CD4-positive, alpha-beta T cell treated with Interleukin-17A for 1 hour (primary cell): ENCODE measurements at places on chromosomes 12 and 14.

DNA sequence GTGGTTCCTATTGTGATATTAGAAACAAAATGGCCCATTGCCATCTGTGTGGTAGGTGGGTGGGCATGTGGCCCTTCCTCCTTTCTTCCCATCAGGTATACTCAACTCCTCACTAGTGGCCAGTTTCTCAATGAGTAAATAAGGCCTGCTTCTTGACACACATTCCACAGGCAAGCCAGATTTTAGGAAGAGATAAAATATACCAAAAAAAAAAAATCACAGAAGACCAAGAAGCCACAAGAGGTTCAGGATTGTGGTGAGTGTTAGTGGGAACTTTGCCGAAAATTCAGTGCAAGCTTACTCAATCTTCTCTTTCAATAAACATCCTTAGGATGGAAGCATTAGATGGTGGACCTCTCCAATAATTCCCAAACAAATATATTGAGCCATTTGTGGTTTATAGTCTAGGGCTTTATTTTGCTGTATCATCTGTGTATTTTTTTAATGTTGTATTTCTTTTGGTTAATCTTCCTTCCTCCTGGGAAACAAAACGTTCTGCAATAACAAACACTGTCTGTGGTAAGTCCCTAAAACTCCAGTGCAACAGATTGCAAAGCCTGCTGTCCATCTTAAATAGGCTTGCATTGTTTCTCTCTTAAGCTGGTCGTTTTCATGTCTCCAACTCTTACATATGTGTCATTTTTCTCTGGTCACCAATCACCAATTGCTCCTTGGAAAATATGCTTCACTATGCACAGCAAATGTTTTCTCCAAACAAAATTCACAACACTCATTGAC, 289.9 kb upstream of the KITLG start:
- DNase-seq: no peak

GRCh38 chr14:101957406-101958234, 6.8 kb upstream of the DYNC1H1 start:
- no peak for DNase-seq

DNA sequence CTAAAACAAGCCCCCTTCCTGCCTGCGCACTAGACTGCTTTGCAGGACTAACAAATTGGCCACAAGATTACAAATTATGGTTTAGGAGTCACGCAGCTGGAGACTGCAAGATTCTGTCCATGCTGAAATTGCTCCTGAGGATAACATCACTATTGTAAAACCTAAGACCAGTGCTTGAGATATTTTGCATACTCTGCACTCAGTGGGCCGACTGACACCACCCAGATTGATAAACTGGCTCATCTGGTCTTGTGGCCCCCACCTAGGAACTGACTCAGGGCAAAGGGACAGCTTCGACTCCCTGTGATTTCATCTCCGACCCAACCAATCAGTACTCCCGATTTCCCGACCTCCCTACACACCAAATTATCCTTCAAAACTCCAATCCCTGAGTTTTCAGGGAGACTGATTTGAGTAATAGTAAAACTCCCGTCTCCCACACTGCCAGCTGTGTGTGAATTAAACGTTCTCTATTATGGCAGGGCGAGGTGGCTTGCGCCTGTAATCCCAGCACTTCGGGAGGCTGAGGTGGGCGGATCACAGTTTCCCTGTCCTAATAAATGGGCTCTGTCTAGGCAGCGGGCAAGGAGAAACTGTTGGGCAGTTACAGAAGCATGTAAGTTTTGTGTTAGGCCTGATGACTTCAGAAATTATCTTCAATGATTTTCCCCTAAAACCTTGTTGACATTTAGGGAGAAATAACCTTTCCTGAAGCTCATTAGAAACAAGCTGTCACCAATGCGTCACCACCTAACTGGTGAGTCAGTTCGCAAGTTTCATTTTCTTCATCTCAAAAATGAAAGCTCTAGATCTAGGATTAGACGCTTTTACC, 5.3 kb upstream of the UBC start:
- DNase-seq: peak; percentile 78

GRCh38 chr12:123164710-123165261, 13.9 kb upstream of the PITPNM2 start:
- no peak for DNase-seq

DNA sequence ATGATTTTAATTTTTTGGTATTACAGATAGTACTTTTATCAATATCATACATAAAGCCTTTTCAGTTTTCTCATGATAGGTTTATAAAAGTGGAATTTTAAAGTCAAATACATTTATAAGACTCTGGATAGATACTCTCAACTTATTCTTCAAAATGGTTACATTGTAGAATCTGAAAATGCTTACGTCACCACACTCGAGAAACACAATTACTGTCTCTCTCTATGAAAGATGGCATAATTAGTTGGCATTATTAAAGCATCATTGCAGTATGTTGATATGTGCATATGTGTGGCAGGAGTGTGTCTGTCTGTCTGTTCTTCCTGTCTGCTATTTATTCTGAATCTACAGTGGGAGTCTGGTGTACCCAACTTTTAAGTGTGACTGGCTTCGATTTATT, 397.1 kb downstream of the SNAPC1 start:
- DNase-seq: no peak

DNA sequence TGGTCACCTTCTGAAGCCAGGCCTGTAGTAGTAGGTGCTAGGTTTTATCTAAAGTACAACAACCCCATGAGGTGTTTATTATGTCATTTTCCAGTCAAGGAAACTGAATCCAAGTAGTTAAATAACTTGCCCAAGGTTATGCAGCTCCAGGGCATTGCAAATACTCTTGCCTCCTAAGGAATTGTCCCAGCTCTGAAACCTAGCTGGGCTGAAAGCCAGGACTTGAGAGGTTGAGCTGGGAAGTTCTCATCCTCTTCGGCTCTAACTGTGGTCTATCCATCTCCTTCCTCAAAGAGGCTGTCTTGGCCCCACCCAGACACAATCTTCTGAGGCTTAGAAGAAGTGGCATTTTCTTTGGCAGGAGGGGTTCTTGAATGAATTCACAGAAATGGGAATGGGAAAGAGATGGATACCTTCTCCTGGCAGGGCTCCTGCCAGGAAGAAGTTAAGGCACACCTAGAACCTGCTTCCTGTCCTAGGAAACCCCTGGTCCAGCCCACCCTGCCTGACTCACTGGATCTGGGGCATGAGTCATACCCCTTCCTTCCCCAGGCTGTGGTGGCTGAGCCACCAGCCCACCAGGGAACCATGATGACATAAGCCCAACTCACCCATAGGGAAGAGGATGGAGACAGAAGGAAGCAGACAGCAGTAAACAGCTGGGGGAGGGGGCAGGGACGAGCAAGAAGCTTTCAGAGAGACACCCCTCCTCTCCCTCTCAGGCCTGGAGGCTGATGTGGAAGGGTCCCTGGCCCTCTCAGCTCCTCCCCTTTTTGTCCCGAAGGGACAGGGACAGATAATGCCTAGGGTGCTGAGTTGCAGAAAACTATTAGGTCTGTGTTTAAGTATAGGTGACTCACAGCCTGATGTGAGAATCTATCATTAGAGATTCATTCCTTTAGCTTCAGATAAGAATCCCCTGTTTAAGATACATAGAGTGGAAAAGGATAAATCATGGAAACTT, 2.1 kb upstream of the PLEK2 start:
- DNase-seq: no peak

- no peak for DNase-seq
Observed at GRCh38 chr14:69613312-69614073, 2.1 kb downstream of the SUSD6 start.

DNA sequence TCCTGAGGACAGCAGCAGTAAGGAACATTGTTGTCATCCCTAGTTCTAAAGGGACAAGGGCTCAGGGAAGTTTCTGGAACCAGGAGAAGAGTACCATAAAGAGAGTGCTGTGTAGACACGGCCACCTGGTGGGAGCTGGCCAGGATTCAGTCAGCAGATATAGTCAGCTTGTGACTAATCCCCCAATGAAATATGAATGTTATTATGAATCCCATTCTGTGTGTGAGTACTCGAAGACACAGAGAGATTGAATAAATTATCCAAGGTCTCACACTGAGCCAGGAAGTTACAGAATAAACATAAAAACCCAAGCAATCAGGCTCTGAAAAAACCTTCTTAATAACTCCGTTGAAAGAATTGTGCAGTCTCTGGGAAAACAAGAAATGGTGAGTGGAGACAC, 1359.5 kb downstream of the AACS start:
- no peak for DNase-seq

DNA sequence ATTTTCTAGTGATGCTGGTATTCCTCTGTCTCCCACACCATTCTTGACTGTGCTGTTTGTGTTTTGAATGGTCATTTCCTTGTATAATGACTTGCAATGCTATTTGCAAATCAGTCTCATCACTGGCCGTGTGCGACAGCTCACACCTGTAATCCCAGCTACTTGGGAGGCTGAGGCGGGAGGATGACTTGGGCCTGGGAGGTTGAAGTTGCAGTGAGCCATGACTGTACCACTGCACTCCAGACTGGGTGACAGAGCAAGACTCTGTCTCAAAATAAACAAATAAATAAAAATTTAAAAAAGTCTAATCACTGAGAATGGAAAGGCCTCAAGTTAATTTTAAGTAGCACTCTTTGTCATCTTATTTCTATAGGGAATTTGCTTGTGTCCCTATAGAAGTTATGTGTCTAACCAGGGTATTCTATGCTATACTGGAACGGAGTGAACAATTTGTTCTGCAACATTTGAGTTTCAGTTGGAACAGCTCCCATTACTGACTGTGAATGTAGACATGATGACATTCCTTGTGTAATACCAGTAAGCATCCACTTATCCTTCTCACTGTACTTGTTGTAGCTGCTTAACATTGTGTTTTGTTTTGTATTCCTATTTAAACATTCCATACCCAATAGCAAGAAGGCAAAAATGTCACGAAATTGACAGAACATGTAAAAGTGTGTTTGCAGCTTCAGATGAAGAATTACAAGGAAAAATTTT, 126.3 kb downstream of the MGST1 start:
- DNase-seq: no peak

- peak; percentile 81 for DNase-seq
Observed at GRCh38 chr12:22334410-22335100, at the start of gene ST8SIA1. TSS of gene ST8SIA1 (minus strand) at chr12:22334707. CDS start at chr12:22334232, 475 bp downstream.

DNA sequence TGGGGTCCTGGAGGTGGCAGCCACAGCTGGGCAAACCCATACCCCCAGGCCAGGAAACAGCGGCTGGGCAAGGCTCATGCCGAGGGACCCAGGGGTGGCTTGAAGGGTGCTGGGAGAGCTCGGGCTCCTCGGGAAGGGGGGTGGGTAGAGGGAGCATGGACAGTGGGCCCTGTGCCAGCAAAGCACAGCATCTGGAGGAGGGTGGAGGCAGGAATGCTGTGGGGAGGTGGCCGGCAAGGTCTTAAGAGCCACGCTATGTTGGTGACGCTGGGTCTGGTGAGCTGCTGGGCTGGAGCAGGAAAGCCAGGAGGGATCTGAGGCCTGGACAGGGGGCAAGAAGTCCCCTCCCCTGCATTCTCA, 48.2 kb upstream of the DLK1 start:
- DNase-seq: no peak

DNA sequence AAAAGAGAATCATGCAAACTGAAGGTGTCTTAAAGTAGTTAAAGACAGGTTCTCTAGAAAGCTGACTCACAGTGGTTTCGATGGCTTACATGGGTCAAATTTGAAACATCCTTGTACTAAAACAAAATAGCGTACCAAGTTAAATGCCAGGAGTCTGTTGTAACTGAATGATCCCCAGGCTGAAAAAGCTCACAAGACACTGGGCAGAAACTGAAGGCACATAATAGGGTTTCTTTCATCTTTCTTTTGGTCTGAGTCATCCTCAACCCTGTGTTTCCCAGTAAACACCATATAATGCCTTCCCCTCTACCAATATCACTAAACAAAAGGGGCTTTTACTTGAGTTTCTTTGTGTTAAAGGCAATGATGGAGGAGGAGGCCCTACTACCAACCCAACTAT, 12.8 kb downstream of the ZFYVE1 start:
- DNase-seq: no peak

DNA sequence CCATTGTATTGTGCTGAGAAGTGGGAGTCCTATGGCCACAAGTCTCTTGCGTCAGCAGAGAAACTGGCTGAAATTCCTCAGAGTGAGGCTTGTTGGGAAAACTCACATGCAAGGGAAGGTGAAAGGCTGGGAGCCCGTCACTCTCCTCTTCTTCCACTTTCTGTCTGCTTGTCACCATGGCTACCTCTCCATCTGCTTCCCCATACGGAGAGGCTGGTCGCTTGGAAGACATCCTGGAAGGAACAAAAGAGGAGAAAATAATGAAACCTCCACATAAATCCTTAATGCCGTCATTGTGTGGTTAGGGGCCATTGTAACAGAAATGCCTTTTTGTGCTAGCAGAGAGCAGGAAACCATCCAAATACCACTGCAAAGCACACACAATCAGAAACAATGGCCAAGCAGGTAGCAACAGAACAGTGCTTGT, 53.7 kb downstream of the SOX5 start:
- DNase-seq: no peak
